ENCODE measurements at places on chromosomes 12 and 14.

GRCh38 chr14:36510078-36510799, 9.8 kb downstream of the NKX2-1 start:
- no peak for DNase-seq

DNA sequence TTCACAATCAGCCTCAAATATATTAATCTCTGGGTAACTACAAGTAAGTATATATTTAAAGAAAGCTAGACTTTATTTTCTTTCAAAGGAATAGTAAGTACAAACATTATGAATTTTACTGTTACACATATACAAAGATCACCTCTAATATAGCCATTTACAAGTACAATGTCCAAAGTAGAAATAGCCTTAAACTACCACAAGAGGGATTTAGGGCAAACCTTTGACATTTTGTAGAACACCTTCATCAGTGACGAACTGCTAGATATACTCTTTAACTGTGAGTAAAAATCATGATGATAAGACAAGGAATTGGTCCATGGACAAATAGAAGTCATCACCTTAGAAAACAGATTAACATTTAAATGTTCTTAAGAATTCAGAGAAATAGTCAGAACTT, 69.8 kb downstream of the CNTN1 start:
- no peak for DNase-seq

DNA sequence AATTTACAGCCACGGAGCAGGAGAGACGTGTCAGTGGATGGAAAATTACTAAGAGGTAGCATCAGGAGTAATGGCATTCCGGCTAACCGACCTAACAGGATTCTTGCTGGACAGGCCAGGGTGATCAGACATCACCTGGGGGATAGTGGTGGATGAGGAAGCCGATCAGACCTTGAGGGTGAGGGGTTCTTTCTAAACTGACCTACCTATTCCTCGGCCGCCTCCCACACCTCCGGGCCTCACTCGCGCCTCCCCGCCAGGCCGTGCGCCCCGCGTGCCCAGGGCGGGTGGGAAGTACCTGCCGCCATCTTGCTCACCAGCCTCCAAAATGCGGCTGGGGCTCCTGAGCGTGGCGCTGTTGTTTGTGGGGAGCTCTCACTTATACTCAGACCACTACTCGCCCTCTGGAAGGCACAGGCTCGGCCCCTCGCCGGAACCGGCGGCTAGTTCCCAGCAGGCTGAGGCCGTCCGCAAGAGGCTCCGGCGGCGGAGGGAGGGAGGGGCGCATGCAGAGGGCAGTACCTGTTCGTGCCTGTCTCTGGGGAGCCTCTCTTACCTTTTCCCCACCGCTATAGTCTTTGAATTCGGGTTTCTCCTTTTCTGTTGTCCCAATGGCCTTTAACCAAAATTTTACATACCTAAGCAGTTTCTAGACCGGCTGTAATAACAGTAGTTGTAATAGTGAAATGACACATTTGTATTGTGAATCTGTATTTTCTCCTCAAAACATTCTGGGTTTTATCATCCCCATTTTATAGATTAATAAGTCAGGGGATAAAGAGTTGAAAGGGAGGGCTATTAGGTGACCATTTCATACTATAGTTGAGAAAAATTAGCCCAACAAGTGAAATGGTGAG, at the start of gene TMPRSS12:
TMPRSS12 (plus strand) TSS at position 290 of the 857 bp plus-strand sequence; CDS start at position 329, 39 bp downstream.
- DNase-seq, result no peak

- DNase-seq, result no peak
Observed at GRCh38 chr12:85155791-85156190, 119.6 kb downstream of the LRRIQ1 start.

DNA sequence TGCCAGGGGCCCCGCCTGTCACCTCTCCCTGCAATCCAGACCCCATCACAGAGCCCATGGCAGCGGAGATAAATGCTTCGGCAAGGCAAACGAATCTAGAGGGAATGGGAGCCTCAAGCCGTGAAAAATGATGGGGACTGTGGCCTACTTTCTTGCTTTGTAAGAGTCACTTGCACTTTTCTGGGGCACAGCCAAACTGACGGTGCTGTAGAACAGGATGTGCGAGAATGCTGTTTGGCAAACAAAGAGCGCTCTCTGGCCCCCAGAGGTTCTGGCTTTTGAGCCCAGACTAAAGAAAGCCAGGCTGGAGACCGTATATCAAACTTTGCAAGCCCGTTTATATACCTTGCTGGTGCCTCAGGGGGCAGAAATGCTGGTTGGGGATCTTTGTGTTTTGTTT, 108.7 kb downstream of the CACNA1C start:
- no peak for DNase-seq

- no peak for DNase-seq
Observed at GRCh38 chr14:65392296-65392695, 20.2 kb upstream of the FUT8 start.

All from activated CD4-positive, alpha-beta T cell treated with anti-CD3 and anti-CD28 coated beads, Interleukin-2, amount 50 U/mL, for 24 hours (primary cell).